ENCODE measurements at places on chromosomes 6 and 20.
A peak's percentile ranks its signal among the peaks of the same experiment; 100 is the strongest.

GRCh38 chr6:134216301-134217010 is 101.5 kb downstream of the SGK1 start:
- no peak for DNase-seq

DNA sequence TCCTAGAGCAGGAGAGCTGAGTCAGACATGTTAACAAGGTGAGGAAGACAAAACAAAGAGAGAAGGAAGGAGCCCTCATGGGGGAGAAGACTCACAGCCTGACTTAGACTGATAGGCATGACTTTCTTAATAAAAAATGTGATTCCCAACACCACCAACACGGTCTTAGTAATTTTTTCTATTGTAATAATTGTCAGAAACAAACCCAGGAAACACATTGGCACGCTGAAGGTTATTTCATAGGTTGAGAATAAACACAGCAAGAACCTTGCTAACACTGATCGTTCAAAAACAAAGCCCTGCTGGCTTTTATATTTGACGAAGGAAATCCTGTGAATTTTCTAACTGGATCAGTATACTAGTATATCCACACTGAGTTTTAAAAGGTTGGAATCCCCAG is 286.8 kb downstream of the HACE1 start:
- peak; percentile 4 for DNase-seq

DNA sequence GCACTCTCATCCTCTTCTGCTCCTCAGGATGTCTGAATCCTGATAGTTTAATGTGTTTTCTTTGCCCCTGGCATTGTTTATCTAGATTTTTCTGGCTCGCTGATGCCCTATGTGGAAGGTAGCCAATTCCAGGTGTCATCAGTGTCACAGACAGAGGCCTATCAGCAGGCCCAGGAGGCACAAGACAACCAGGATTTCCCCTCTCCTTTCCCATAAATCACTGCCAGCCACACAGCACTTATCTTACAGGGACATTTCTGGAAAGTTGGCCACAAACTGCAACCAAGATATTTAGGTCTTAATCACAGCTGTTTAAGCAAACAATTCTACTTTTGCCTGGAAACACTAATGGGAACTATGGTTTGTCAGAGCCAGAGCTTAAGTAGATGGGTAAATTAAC is 28.1 kb downstream of the ADGRF5 start:
- DNase-seq, result no peak

DNA sequence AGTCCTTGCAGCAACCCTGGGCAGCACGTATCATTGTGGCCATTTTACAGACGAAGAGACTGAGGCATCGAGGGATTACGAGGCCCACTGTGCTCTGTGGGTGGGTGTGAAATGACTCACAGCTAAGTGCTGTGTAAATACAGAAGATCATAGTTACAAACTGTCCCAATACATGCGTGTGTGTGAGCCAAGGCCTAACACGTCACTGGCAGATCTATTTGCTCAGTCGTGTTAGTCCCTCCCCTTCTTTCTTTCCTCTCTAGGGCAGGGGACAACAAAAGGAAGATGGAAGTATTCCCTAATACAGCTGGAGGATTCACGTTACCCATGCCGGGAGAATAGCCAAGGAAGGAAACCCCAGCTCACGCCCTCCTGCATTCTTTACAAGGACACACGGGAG is 175.9 kb downstream of the CDC5L start:
- no peak for DNase-seq

GRCh38 chr6:6975459-6976111 is 132.2 kb upstream of the RREB1 start:
- no peak for DNase-seq

DNA sequence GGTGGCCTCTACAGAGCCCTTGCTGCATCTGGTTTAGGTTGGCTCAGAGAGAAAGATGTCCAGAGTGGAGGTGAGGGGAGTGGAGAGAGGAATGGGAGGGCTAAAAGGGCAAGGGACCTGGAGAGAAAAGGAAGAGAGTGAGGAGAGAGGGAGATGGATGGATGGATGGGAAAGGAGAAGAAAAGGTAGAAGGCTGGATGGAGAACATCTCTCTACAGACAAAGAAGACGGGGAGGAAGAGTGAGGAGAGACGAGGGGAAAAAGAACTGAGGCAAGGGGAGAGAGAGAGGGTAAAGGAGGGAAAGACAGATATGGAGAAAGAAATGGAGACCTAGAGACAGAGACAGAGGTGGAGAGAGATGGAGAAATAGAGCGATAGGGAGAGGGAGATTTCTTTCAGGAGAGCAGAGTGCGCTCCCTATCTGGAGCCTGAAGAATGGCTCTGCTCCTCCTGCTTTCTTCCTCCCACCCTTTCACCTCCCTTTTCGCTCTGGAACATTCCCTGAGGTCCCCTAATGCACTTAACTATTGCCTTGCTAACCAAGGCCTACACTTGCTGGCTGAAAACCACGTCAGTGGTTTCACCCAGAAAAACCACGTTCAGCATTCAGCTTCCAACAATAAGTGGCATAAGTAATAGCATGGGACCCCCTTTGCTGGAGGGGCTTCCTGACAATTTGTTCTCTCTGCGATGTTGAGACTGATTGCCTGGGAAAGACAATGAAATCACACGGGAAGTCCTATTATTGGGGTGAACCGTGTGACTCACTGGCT is 286.3 kb downstream of the CDH26 start:
- DNase-seq, result no peak

DNA sequence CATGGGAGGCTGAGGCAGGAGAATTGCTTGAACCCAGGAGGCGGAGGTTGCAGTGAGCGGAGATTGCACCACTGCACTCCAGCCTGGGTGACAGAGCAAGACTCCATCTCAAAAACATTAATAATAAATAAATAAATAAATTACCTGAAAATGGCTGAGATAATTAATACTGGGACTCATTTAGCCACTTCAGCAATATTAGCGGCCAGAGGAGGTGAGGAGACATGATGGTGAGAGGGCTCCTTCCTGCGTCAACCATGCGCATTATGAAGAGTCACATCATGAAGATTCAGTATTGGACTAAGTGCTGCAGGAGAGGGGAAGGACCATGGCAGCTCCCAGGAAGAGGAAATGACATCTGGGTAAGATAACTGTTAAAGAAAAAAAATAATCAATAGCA is 2.9 kb upstream of the PYGB start:
- no peak for DNase-seq

GRCh38 chr6:169344750-169345065 is 91.1 kb upstream of the THBS2 start:
- DNase-seq, result no peak

DNA sequence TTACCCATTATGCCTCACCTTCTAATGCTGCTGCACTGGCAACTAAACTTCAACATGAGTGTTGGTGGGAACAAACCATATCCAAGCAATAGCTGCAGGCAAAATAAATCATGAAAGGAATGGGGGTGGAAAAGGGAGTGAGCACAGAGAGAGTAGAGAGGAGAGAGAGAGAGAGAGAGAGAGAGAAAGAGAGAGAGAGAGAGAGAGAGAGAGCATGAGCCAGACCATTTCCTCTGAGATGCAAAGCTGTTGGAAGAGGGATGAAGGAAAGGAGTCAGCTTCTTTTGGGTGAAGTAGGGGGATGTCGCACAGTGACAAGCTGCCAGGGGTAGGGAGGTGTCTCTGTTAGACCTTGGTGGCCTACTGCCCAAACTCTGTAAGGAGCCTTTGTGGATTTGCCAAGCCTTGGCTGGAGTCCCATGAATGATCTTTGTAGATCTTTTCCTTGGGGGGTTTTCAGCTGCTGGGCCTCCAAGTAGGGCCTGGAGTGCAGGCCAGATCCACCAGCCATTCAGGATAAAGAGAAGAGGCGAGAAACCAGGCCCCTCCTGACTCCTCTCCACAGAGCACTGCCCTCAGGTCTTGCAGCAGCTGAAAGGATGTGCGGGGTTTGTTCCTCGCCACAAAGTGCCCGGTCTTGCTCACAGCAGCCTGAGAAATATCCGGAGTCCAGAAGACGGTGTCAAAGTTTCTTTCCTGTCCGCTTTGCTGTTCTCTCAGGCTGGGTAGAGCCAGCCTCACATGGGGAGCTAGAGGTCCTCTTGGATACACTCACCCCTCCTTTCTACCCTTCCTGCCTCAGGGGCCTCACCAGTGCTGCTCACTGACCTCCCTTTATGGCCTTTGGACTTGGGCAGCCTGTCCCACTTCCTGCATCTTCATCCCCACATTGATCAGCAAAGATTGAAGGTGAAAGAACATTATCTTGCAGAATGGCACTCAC is 17.8 kb downstream of the BTBD3 start:
- no peak for DNase-seq

- DNase-seq, result no peak
Observed at GRCh38 chr20:43916881-43917371, 2.3 kb downstream of the TOX2 start.

DNA sequence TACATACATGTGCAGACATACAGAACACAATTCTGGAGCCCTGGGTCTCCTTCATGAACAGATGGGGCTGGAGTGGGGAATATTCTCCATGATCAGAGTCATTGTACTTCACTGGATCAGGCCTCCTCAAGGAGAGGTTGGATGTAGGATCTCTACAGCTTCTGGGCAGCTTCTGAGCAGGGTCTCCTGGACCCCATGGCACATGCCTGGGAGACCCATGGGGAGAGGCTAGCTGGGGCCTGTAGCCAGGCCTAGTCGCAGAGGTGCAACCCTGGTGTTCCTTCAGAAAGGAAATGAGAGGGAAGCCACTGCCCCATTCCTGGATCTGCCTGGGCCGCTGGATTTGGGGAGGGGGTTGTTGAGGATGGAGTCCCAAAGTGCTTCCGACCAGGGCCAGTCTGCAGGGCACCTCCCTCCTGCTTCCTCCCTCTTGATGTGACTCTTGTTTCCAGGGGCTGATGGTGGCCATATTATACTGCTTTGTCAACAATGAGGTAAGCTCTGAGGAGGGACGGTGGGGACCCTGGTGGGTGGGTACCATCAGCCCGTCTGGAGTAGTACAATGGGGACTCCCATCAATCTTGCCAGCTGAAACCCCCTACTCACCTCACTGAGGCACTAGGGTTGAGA is 31.8 kb downstream of the GLP1R start:
- DNase-seq, result no peak

- DNase-seq, result no peak
Observed at GRCh38 chr6:96013531-96013930, 2.2 kb upstream of the FUT9 start.

DNA sequence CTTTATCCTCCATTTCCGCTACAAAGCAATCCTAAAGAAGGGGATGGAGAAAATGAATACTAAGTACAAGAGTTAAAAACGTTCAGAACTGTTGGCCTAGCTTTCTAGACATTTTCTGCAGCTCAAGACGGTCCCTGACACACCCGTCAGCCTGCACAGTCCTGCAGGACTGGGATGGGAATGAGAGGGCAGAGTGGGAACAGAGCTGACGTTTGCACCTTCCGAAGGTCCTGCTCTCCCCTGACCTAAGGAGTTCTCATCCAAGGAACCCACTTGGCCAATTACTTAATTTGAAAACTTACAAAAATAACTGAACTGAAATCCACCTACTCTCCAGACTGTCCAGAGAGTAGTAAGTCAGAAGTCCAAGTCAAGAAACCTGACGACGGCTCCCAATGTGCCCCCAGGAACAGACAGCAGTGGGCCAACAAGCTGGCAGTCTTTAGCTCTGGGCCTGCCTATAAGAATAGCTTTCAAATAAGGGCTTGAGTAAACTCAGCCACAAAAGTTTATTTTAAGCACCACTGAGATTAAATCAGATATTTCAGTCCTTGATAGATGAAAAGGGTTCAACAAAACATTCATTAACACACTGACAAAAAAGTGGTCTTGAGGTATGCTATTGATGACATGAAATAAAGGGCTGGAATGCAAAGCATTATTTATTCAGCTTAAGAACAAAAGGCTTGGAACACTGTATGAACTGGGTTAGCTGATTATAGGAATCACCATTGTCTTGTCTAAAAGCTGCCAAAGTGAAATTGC is 76.8 kb downstream of the CNKSR3 start:
- DNase-seq, result no peak

GRCh38 chr6:159031846-159032245 is 12.9 kb downstream of the TAGAP start:
- no peak for DNase-seq

DNA sequence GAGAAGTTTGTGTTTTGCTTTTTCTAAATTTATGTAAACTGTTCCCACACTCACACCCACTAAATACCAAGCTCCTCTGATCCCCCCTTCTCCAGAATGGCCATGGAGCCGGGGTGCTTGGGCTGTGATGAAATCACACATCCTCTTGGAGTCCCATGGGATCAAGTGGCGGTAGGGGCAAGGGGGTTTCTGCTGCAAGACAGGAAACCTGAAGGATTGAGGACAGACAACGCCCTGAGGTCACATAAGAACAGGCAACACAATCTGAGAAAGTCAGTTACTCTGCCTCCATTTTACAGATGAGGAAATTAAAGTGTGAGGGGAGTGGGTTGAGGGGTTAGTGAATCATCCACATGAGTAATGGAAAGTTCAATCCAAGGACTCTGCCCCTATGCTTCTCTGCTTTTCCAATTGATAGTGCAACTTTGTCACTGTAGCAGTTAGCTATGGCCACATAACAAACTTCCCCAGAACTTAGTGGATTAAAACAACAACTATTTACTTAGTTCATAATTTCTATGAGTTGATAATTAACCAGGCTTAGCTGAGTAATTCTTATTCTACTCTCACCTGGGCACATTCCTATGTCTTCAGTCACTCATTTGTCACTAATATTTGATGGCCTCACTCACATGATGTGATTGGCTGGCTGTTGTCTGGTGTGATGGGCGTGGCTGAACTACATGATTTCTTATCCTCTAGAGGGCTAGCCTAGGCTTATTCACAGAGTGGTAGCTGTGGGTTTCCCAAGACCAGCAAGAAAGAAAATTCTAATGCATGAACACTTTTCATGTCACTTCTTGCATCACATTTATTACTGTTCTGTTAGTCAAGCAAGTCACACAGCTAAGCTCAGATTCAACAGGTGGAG is 311.1 kb upstream of the RNF24 start:
- no peak for DNase-seq

DNA sequence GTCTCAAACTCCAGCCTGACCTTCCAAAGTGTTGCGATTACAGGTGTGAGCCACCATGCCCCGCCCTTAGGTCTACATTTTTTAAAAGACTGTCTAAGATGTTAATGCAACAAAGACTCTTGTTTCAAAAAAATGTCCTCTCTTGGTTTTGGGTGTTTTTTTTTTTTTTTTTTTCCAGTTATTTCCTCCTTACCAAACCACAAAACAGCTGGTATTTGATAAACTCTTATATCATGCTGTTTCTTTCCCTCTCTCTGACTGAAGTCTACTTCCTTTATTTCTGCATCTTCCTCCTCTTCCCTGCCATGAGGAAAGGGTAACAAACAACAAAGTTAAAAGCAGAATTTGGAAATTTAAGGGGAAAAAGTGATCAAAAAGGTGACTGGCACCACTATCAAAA is 21.2 kb downstream of the STK38 start:
- no peak for DNase-seq

DNA sequence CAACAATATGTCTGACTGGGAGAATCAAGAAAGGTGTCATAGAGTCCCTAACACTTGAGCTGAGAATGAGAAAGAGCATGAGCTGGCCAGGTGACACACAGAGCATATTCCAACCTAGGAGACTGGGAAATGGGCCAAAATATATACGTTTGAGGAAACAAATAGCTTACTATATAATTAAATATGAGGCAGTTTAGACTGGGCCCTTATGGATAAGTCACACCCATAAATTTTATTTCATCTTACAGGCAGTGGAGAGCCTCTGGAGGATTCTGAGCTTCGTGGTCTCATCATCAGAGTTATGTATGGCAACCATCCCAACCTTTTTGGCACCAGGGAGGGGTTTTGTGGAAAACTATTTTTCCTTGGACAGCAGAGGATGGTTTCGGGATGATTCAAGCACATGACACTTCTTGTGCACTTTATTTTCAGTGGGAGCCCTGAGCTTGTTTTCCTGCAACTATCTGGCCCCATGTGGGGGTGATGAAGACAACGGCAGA is 12.9 kb upstream of the NQO2 start:
- DNase-seq, result peak; percentile 75

- DNase-seq, result no peak
Observed at GRCh38 chr20:17849138-17849900, 119.3 kb downstream of the SNX5 start.
